Ureter (tissue), 1 donor: ENCODE measurements at places on chromosomes 1 and 21.

GRCh38 chr1:38179483-38179882 is 132.9 kb upstream of the POU3F1 start:
- DNase-seq, result no peak

DNA sequence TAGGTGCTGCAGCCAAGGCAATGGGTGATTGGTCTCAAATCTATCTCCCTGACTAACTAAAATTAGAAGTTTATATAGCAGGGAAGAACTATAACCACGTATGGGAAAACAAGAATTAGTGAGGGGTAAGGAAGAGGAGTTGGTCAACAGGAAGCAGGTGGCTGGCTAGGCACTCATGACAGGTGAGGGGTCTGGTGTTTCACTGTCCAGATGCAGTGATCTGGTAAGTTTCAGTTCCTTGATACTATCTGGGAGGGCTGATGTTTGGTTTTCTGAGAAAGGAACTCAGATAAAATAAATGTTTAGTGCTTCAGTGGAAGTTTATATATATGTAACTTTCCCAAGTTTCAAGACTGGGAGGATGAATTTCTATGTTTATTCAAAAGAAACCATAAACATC is 11.6 kb upstream of the POU2F1 start:
- no peak for DNase-seq

DNA sequence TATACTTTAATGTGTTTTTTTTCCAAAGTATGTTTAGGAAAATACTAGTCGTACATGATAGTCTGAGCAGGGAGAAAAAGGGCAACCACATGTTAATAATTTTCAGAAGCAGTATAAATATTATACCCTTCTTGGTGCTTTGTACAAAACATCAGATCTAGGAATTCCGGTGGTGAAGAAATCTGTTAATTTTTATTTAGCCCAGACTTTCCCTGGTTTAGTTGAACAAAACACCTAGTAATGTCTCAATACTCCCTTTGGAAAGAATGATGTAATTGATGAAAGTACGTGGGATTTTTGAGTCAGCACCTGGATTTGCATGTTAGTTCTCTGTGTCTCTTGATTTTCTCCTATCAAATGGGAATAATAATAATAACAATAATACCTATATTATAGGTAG is 38.4 kb upstream of the KCNK2 start:
- no peak for DNase-seq

DNA sequence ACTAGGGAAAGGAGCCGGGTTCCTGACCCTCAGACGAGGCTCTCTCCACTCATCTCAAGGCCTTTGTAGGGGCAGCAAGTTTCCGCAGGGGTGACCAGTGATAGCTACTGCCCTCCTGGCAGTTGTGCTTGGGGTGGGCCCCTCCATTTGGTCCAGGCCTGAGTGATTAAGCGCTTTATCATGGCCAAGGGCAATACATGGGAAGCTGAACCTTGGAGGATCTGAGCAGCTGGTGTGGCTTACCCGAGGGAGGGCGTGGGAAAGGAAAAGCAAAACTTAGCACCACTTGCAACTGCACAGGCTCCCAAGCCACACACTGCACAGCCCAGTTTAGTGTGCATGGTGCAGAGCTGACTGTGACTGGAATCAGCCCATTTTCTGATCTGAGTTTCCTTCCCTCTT is 47.8 kb downstream of the GADD45A start:
- no peak for DNase-seq
